ENCODE measurements at places on chromosomes 4 and X. TPM values are rescaled to one million over a fixed set of nuclear protein-coding genes. Genes with fewer than 3 reads are reported as not detected.

- no peak overlapping the region for H3K27ac ChIP-seq
- no peaks in the 10 kb centered on the region for H3K27me3 ChIP-seq
- no peaks in the 10 kb centered on the region for H3K4me1 ChIP-seq
- no peak for DNase-seq
Observed at GRCh38 chr4:128315756-128316520, 28.3 kb upstream of the PGRMC2 start.

Gene GABRQ
- total RNA-seq = not detected

Gene PDGFC
- total RNA-seq = 6.8 TPM

Gene NOCT
- total RNA-seq = 11.8 TPM

DNA sequence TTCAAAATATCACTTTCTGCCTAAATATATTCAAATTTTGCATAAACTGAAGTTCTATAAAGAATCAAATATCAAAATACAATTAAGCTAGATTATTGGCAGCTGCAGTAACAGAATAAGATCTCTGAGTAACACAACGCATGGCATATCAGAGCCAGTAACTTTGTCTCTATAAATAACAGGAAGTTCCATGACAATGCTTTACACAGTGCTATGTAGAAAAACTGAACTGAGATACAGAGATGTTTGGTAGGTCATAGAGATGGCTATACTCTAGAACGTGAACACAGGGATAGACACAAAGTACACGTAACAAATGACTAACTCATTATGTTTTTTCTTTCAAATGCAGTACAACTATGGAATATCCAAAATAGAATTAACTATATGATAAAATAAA is 18.2 kb downstream of the UBE2D3 start:
- peaks cover 5% of the 10 kb centered on the region for H3K36me3 ChIP-seq
- H3K4me1 ChIP-seq = peaks cover 82% of the 10 kb centered on the region
- no peak for DNase-seq
- peak overlapping the region; percentile 0 for H3K4me3 ChIP-seq
- peak overlapping the region; percentile 64 for H3K27ac ChIP-seq

- H3K4me3 ChIP-seq = no peak overlapping the region
- no peak for DNase-seq
- peaks cover 8% of the 10 kb centered on the region for H3K27me3 ChIP-seq
Observed at GRCh38 chrX:36927712-36928111, 80.5 kb upstream of the FAM47C start.

Gene CSAG2
- total RNA-seq = not detected

GRCh38 chr4:127505203-127505602 is 127.6 kb upstream of the INTU start:
- DNase-seq = no peak
- no peaks in the 10 kb centered on the region for H3K27me3 ChIP-seq
- H3K4me1 ChIP-seq = no peaks in the 10 kb centered on the region

Gene CXorf49B
- total RNA-seq = not detected

GRCh38 chr4:34814266-34814665 is 1430.0 kb downstream of the ARAP2 start:
- no peak for DNase-seq
- H3K36me3 ChIP-seq = no peaks in the 10 kb centered on the region
- H3K27me3 ChIP-seq = no peaks in the 10 kb centered on the region

Gene APLN
- total RNA-seq = 0.86 TPM

- H3K27me3 ChIP-seq = no peaks in the 10 kb centered on the region
- no peak for DNase-seq
Observed at GRCh38 chr4:37623940-37624339, 62.2 kb downstream of the RELL1 start.

Gene CCDC160
- total RNA-seq = 0.97 TPM

Gene FRMD7
- 0.13 TPM for total RNA-seq

DNA sequence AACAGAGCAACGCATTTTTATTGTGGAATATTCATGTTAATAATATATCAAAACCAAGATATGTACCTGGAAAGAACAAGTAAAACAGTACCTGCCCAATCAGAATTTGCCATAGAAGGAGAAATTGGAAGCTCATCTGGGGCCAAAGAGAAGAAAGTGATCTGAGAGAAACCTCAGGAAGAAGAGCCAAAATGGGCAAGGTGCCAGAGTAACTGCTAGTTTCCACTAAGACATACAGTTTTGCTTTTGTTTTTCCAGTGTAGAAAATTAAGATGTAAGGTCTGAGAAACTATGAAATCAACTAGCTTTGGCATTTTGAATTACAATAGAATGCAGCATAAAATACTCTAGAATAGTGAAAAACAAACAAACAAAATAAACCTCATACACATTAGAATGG is 2201.2 kb downstream of the ARAP2 start:
- no peaks in the 10 kb centered on the region for H3K4me1 ChIP-seq
- H3K27ac ChIP-seq = no peak overlapping the region
- DNase-seq = no peak
- H3K27me3 ChIP-seq = no peaks in the 10 kb centered on the region

Gene FGF2
- total RNA-seq = 3.1 TPM

Gene UNC5C
- total RNA-seq = 0.44 TPM

DNA sequence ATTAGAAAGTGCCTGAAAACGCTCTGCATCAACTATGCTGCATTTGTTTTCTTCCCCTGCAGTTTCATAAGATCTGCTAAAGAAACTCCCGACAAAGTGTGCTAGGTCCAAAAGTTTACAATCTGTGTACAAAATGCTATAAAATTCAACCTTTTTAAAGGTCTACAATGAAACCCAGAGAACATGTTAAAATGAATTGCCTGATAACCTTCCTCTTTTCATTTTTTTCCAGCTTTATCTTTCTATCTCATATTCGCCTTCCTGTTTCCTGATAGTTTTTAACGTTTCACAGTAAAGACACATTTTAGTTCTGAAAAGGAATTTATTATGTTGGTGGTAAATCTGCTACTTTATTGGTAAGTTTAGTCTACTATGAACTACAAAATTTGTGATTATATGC is 9.5 kb upstream of the HPGDS start:
- no peak overlapping the region for H3K4me3 ChIP-seq
- no peak for DNase-seq
- no peaks in the 10 kb centered on the region for H3K36me3 ChIP-seq

- DNase-seq = no peak
- H3K4me1 ChIP-seq = peaks cover 16% of the 10 kb centered on the region
- H3K27me3 ChIP-seq = no peaks in the 10 kb centered on the region
- H3K4me3 ChIP-seq = no peak overlapping the region
- H3K27ac ChIP-seq = no peak overlapping the region
- H3K36me3 ChIP-seq = no peaks in the 10 kb centered on the region
Observed at GRCh38 chrX:49996474-49996873, 74.1 kb downstream of the CLCN5 start.

Gene HS3ST1
- total RNA-seq = 0.05 TPM

Gene SNCA
- 1.0 TPM for total RNA-seq

GRCh38 chr4:57309658-57310057 is 199.5 kb upstream of the IGFBP7 start:
- no peaks in the 10 kb centered on the region for H3K4me1 ChIP-seq
- DNase-seq = no peak
- H3K36me3 ChIP-seq = no peaks in the 10 kb centered on the region
- H3K27ac ChIP-seq = no peak overlapping the region
- H3K4me3 ChIP-seq = no peak overlapping the region
- no peaks in the 10 kb centered on the region for H3K27me3 ChIP-seq

GRCh38 chr4:120829113-120829831 is 93.3 kb downstream of the PRDM5 start:
- peaks cover 12% of the 10 kb centered on the region for H3K4me1 ChIP-seq
- H3K36me3 ChIP-seq = no peaks in the 10 kb centered on the region
- H3K27ac ChIP-seq = peak overlapping the region; percentile 31
- no peaks in the 10 kb centered on the region for H3K27me3 ChIP-seq
- no peak for DNase-seq

Gene USP17L13
- not detected for total RNA-seq

DNA sequence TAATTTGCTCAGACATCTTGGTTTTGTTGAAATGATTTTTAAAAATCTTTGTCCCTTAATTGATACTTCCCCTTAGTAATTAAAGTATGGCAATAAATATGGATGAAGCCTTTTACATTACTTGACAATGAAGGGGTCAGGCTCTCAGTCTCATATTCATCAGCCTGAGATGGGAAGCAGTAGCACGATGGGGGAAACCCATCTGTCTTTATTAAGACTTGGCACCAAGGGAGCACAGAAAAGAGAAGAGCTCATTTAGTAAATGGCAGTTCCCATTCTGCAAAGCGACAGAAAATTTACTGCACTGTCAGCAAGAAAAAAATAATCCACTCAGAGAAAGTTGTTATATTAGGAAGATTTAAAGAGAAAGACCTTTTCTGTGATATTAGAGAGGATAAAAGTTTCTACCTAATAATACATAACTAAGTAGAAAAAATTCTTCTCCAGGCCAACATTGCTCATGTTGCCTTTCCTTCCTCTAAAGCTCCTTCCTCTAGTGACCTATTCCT is 7.9 kb upstream of the SERTM2 start:
- H3K4me1 ChIP-seq = no peaks in the 10 kb centered on the region
- H3K27ac ChIP-seq = no peak overlapping the region
- H3K36me3 ChIP-seq = no peaks in the 10 kb centered on the region

DNA sequence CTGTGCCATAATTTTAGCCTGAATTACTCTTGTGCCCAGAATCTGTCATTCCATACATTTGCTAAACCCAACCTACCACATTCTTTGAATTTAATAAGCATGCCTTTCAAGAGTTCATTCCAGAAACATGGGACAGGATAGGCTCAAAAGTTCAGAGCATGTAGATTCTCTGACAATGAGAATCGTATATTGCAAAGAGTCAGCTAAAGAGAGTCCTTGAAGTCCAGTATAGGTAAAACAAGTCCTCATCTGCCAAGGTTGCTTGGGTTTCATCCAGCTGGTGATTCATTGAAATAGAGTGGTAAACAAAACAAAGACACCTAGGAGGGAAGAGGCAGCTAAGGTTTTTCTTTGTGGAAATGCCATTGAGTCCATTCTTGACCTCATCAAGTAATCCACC is 249.3 kb upstream of the DIPK2B start:
- no peak overlapping the region for H3K27ac ChIP-seq
- no peak for DNase-seq
- H3K4me3 ChIP-seq = no peak overlapping the region
- H3K4me1 ChIP-seq = no peaks in the 10 kb centered on the region

DNA sequence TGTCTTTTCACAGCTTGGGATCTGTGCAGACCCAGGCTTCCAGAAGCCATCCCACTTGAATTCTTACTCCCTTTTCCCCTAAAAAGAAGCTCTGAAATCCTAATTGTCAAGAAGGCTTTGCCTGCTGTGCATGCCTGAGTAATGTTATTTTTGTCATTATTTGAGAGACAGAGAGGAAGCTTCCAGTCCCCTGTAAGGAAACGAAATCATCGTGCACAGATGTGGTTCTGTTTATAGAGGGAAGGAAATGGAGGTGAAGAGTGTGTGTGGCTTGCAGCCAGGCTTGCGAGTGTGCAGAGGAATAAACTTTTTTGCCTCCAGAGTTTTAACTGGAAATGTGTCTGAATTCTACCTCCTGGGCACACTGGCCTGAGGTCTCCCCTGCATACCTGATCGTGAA is 70.2 kb downstream of the TBL1X start:
- H3K4me1 ChIP-seq = no peaks in the 10 kb centered on the region
- no peak overlapping the region for H3K4me3 ChIP-seq
- DNase-seq = no peak
- H3K36me3 ChIP-seq = no peaks in the 10 kb centered on the region
- H3K27ac ChIP-seq = no peak overlapping the region
- H3K27me3 ChIP-seq = no peaks in the 10 kb centered on the region

GRCh38 chrX:96957718-96958117 is 74.0 kb downstream of the RPA4 start:
- no peaks in the 10 kb centered on the region for H3K27me3 ChIP-seq
- DNase-seq = no peak
- H3K4me3 ChIP-seq = no peak overlapping the region
- H3K36me3 ChIP-seq = no peaks in the 10 kb centered on the region
- no peak overlapping the region for H3K27ac ChIP-seq
- no peaks in the 10 kb centered on the region for H3K4me1 ChIP-seq

GRCh38 chr4:106854569-106855351 is 181.4 kb downstream of the DKK2 start:
- no peaks in the 10 kb centered on the region for H3K4me1 ChIP-seq
- no peak overlapping the region for H3K4me3 ChIP-seq
- H3K27me3 ChIP-seq = no peaks in the 10 kb centered on the region
- H3K27ac ChIP-seq = no peak overlapping the region
- DNase-seq = no peak

DNA sequence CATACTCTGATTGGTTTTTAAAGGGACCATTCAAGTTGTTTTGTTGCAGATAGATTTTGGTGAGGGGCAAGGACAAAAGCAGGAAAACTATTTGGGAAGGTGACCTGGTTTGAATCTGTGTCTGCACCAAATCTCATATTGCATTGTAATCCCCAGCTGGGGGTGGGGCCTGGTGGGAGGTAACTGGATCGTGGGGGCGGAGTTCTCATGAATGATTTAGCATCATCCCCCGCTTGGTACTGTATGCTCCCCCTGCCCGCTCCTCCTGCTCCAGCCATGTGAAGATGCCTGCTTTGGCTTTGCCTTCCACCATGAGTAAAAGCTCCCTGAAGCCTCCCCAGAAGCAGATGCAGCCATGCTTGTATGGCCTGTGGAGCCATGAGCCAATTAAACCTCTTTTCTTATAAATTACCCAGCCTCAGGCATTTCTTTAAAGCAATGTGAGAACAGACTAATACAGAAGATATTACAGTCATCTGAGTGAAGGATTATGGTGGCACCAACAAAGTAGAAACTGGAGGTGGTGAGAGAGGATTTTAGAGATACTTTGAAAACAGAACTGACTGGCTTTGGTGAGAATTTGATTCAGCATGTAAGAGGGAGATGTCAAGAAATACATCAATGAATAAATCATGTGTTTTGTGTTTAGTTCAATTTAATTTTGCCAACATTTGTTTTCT is 14.4 kb downstream of the IL21 start:
- no peaks in the 10 kb centered on the region for H3K27me3 ChIP-seq
- no peak for DNase-seq
- no peaks in the 10 kb centered on the region for H3K36me3 ChIP-seq
- H3K4me1 ChIP-seq = no peaks in the 10 kb centered on the region

GRCh38 chr4:154313004-154313585 is 178.5 kb downstream of the DCHS2 start:
- H3K4me1 ChIP-seq = no peaks in the 10 kb centered on the region
- no peaks in the 10 kb centered on the region for H3K36me3 ChIP-seq
- DNase-seq = no peak
- no peak overlapping the region for H3K27ac ChIP-seq
- no peak overlapping the region for H3K4me3 ChIP-seq
- no peaks in the 10 kb centered on the region for H3K27me3 ChIP-seq

DNA sequence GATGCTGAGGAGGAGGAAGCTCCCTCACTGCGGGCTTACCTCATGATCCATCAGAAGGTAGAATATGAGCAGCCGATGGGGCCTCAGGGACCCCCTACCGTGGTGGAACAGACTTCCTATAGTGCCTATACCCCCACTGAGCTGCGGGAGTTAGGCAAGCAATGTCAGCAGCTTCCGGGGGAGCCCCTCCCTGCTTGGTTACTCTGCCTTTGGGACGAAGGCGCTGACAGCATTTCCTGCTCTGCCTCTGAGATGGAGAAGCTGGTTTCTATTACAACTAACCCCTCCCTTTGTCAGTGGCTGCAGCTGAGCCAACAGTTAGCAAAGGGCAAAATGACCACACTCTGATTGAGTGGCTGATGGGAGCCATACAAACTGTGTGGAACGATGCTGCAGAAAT is 430.7 kb downstream of the IDS start:
- H3K27me3 ChIP-seq = no peaks in the 10 kb centered on the region
- no peaks in the 10 kb centered on the region for H3K4me1 ChIP-seq
- H3K4me3 ChIP-seq = no peak overlapping the region

Data from psoas muscle (tissue), 8 donors.